ENCODE measurements at places on chromosomes 3 and 15.

DNA sequence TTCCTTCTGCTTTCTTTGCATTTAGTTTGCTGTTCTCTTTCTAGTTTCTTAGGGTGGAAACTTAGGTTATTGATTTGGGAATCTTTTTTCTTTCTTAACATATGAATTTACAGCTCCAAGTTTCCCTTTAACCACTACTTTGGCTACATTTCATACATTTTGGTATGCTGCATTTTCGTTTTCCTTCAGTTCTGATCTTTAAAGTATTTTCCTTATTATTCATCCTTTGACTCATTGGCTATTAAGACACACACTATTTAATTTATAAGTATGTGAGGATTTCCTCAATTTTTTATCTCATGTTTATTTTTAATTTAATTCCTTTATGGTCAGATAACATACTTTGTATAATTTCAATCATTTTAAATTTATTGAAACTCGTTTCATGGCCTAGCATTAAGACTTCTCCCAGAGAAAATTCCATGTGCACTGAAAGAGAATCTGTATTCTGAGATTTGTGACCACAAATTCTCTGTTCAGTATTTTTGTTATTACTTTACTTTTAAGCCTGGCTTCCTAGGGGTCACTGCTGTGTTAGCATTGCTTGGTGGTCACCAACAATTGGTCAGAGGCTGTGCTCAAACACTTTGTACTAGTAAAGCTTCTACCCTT, 87.7 kb downstream of the CFAP20DC start:
- no peak for DNase-seq

DNA sequence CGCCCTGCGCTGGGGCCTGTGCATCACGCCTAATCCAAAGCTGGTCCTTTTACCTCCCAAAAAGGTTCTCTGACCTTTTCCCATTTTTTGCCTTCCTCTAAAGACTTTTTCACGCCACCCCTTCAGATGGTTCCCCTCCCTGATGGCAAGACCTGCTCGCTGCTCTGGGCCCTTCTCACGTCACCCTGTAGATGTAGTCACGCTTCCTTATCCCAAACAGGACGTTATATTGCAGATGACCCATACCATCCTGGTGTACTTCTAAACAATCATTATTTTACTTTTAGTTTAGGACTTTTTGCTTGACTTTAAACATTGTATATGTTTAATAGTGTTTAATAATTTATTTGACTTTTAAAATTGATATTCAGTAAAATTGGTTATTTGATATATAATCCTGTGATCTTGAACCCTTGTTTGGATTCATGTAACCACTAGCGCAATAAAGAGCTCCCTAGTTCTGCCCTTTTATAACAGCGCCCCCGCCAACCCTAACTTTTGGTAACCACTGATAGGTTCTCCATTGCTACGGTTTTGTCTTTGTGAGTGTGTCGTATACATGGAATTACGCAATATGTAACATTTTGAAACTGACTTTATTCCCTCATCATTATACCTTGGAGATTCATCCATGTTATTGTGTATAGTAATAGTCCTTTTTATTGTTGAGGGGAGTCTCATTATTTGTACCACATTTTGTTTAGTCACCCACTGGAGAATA, 159.0 kb upstream of the CHRNA7 start:
- DNase-seq = no peak

- no peak for DNase-seq
Measured at GRCh38 chr3:137771401-137772213, 7.5 kb downstream of the SOX14 start.

DNA sequence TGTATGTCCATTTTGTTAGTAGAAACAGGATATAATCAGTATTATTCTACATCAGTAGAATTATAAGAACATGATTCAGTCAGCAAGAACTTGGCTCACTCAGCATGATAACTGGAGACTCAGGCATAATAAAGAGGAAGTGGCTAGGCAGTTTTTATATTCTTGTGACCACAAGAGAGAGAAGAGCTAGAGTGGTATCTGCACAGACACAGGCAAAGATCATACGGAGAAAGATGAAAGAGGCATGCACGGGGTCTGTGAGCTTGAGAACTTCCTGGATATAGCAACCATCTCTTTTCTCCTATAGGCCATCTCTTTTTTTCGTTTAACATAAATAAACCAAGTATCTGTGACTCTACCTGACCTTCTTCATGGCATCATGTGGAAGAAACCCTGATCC, 46.8 kb downstream of the MYO5A start:
- peak; percentile 81 for DNase-seq

GRCh38 chr3:159721324-159721723, 267.3 kb upstream of the IL12A start:
- DNase-seq = no peak

DNA sequence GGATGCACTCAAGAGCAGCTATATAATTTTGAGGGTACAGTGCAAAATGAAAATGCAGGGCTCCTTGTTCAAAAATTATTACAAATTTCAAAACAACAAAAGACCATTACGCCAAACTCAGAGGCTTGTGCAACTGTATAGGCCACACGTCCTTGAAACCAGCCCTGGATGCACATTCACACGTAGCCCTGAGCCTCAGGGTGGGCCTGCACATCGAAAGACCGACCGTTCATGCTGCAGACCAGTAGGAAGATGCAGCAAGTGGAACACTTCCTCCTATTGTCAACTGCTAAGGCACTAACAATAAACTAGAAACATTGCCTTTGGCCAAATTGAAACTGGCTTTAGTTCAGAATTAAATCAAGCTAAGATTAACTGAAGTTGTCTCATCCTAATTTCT, 174.7 kb downstream of the SHOX2 start:
- DNase-seq = no peak

- DNase-seq = peak; percentile 33
Measured at GRCh38 chr15:51735228-51736010, 2.0 kb downstream of the LYSMD2 start.

DNA sequence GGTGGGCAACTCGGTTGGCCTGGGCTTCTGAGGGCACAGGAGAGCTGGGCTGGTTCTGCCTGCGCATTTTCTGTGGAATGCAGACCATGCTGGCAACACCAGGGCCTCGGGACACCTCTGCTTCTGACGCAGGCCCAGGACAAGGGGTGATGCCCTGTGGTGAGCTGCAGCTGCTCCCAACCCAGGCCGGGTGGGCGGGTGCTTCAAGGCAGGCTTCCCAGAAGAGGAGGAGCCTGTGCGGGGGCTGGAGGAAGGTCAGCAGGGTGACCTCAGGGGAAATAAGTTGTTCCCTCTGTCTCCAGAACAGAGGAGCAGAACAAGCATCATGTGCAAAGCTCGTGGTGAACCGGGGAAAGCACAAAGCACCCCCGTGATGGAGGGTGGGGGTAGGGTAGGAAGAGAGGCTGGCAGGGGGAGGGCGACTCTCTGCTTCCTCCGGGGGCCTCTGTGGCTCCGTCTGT, 11.0 kb upstream of the PLXNA1 start:
- no peak for DNase-seq

- peak; percentile 66 for DNase-seq
Measured at GRCh38 chr3:69410301-69410700, 24.4 kb upstream of the FRMD4B start.

DNA sequence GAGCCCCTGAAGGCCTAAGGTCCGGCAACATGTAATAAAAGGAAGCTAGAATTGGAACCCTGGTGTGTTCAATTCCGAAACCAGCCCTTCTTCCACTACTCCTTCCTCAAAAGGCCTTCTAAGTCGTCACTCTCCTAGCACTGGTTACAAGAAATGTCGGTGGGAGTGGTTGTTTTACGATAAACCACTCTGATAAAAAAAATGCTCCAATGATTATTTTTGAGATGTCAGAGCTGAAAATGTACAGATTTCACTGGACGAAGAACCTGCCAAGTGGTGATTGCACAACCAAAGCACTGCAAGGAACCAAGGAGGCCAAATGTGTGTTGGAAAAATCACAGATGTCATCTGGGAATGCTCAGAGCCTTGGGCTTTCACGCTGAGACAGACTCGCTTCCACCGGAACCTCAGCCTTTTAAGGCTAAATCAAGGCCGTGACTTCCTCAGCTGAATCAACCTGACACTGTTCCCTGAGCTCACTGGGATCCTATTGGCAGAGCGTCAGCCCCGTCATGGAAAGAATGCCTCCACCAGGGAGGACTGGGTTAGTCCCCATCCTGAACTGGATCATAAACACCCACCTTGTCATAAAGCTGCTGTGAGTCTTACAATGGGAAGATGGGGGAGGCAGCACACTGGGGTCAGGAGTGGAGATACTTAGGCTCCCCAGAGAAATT, 108.1 kb upstream of the THBS1 start:
- no peak for DNase-seq

DNA sequence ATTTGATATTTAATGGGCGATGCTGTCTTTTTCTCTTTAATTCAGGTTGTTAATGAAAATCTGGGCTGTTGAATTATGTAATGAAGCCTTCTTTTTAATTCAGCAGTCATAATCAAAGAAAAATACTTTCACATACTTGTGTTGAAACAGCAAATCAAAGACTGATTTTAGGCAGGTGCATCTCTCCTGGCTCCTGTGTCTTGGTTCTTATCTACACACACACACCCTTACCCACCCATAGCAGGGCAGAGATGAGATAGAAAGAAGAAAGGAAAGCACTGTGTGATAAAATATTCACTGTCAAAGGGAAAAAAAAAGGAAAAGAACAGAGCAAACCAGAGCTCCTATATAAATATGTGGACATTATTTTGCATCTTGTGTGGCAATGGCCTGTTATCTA, 130.6 kb upstream of the CGNL1 start:
- DNase-seq = no peak

DNA sequence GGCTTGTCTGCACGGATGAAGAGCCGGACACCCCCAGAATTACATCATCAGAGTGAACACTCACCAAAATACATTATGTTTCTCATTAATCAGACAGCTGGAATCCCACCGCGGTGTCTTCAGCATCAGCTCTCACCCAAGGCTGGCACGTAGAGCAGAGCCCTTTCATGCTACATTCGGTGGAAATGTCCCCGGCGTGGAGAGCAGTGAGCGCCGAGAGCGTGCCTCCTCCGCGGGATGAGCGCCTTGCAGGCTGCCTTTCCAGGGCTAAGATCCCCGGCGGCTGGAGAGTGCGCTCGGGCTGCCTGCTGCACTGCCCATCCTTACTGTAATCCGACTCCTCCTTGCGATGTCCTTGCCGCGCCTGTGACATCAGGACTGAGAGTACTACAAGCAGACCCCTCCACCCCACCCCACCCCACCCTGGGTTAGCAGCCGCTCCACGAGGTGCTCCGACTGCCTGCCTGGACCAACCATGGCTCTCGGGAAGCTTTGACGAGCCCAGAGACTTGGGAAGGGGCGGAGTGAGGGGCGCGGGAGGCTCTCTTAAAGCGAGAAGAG, at the start of gene ZNF385D:
ZNF385D (minus strand) TSS at position 380 of the 561 bp plus-strand sequence; CDS start at position 86, 294 bp downstream.
- DNase-seq = no peak

DNA sequence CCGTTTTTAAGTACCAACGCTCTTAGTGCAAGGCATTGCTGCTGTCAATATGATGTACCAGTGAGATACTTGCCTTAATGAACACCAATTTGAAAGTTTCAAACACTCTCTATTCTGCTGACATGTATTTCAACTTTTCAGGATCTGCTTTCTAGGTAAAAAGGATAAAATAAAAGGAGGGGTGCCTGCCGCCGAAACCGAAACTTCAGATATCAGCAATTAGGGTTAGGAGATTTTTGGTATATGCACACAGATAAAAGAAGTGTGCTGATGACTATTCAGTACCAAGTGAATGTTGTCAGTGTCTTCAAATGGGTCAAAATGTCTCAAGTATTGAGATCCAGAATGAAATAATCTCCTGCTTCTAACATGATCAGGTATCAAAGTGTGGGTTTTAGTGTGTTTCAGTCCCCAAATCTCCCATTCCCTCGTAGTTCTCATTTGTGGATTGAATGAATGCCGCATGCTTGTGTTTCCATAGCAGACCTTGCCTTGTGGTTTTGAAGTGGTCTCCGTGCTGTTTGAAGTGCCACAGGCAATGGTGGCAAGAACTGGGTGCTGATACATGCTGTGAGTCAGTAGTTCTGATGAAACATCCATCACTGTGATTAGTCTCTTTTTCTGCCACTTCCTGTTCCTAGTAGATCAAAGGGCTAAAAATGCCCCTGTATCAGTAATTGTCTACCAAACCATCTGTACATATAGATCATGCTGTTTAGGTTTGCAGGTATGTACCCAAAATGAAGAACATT, 22.5 kb downstream of the CHST14 start:
- DNase-seq = no peak

DNA sequence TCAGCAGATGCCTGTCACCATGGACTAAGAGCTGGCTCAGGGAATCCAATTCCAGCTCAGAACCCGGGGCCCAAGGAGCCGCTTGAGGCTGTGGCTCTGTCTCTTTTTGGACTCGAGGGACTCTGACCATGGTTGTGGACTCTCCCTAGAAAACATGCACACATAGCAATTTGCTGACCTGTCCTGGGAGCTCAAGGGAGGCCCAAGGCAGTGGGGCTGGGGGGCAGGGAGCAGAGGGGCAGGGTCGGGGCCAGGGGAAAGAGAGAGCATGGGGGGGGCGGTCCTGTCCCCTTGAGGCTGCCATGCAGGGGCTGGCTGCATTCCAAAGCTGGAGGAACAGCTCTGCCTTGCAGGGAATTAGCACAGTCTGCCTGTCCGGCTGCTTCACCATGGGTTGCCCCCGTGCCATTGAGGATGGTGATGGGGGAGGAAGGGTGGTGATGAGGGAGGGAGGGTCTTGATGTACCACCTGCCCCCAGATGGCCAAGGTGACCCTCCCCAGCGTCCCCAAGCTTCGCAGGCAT, 190.1 kb downstream of the GOLGA6L6 start:
- DNase-seq = no peak

DNA sequence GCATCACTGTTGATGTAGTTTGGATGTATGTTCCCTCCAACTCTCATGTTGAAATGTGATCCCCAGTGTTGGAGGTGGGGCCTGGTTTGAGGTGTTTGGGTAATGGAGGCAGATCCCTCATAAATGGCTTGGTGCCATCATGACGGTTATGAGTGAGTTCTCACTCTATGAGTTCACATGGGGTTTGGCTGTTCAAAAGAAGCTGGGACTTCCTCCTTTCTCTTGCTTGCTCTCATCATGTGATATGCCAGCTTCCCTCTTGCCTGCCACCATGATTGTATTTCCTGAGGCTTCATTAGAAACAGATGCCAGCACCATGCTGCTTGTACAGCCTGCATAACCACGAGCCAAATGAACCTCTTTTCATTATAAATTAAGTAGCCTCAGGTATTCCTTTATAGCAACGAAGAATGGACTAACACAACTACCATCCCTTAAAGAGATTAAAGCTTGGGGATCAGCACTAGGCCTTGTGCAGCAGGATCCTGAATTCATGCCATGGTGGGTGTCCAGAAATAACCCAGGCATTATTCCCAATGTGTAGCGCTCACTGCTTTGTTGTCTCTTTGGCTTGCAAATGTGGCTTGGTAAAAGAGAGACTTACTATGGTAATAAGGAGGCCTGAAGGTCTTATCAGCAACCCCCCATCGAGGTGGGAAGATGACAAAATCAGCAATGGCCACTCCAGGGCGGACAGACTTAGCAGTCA, 41.9 kb downstream of the NDUFB4 start:
- no peak for DNase-seq

GRCh38 chr3:47871389-47871788, 68.5 kb downstream of the DHX30 start:
- DNase-seq = no peak

DNA sequence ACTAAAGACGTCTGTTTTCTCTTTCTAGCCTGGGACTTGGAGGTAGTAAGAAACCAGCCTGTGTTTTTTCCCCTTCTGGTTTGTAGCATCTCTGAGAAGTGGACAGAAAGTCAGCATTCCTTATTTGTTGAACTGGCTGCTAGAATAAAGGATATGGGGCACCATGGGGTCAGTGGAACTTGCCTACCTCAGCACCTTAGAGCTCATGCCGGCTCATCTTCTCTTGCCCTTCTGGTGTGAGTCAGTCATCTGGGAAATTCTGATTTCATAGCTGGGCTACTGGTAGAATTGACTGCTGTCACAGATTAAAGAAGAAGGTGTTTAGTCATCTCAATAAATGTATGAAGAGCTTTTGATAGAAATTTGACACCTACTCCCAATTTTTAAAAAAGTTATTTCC, 202.7 kb upstream of the TOPAZ1 start:
- DNase-seq = no peak

All from CD4-positive, alpha-beta T cell treated with Interleukin-1 beta for 1 hour (primary cell).